ENCODE measurements at places on chromosomes 3 and 15.

DNA sequence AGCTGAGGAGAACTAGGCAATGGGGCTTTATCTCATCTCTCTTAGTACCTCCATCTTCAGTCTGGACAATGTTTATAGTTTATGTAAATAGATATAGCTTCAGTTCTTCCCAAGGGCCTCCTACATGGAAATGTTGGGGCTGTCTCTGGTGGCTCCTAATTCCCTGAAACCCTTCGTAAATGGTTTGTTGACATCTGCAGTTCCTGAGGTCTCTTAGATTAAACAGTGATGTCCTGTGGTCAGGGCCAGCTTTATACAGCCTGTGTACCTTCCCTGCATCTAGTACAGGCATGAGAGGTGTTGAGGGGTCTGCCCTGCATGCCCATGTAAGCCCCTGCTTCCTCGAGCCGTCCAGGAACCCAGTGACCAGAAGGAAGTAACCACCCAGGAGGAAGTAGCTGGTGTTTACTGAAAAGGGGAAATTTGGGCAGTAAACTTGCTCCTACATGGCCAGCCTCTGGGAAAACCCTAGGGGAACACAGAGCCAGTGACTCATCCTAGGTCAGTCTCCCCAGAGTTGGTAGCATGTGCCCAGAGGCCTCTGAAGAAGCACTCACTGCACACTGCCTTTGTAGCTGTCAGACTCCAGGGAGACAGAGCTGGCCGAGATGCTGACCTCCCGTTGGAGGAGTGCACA lies 4.7 kb upstream of the TBC1D2B start:
- DNase-seq = no peak

DNA sequence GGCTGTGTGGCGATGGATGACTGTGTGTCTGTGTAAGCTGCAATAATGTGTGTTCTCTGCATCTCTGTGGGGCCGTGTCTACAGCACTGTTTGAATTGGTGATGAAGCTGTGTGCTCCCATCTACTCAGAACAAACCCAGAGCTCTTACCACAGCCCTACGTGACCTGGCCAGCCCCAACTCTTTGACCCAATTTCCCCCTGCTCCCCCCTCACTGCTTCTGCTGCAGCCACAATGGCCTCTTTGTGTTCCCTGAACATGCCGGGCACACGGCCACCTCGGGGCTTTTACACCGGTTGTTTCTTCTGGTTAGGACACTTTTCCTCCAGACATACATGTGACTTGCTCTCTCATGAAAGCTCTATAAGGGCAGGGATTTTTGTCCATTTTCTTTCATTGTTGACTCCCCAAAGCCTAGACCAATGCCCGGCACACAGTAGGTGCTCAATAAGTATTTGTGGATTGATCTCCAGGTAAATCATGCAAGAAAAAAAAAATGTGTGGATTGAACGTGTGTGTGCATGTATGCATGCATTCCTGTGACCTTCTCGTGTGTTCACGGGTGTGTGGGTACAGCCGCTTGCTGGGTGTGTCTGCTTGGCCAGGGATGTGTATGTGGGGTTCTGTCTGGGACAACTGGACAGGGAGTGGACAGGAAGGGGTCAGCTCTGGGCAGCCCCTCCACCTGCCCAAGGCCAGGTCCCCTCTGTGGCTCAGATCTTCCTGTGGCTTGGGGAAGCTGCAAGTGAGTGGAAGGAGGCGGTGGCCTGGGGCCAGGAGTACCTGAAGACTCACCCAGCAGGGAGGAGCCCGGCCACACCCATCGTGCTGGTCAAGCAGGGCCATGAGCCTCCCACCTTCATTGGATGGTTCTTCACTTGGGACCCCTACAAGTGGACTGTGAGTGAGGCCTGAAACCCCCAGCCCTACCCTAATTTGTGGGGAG lies 14.8 kb downstream of the VILL start:
- DNase-seq = no peak

DNA sequence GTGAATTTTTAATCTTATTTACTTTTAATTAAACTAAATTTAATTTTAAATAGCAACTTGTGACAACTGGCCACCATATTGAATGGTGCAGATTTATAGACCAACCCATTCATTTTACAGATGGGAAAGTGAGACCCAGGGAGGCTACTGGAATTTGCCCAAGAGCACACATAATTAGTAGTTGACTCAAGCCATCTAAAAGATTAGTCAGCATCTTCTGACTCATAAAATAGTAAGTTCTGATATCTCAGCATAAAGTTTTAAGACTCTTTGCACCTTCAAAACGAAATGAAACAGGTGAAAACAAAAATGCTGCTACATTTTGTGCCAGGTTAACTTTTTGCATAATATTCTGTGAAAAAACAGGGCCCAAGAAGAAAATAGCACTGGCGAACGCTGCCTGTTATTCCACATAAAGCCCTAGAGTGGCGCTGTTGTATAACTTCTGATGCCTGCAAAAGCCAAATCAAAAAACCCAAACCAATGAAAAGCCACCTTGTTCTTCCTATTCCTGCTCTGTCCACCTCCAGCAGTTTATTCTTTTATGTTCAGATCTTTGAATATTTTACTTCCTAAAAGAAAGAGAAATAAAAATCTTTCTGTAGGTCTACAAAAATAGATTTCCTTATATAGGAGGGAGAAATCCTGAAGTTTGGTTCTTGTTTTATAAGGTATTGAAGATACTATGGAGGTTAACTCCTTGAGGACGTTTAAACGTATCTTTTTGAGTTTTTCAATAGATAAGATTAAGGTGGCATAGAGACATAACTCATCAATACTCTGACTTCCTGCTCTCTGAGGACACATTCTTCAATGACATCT lies 62.8 kb downstream of the OTOL1 start:
- peak; percentile 56 for DNase-seq

DNA sequence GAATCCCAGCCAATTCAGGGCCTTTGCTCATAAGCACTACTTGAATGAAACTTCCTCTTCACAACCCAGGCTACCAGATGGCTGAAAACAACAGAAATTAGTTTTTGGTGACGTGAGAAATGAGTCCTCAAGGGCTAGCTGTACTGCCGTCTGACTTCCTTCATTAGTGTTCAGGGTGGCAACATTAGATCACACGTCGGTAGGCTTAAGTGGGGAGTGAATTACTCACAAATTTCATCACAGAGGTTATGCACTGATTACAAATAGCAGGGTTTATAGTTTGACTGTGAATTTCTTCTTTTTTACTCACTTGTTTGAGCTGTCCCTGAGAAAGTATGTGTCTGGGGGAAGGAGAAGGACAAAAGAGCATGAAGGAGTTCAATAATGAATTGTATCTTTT lies 397.2 kb downstream of the GAP43 start:
- DNase-seq = peak; percentile 74
